ENCODE measurements at places on chromosomes 12 and 14.

GRCh38 chr14:92783813-92784431 lies 10.2 kb upstream of the GOLGA5 start:
- DNase-seq, result peak; percentile 60

GRCh38 chr12:29962276-29963035 lies 178.7 kb upstream of the TMTC1 start:
- no peak for DNase-seq

DNA sequence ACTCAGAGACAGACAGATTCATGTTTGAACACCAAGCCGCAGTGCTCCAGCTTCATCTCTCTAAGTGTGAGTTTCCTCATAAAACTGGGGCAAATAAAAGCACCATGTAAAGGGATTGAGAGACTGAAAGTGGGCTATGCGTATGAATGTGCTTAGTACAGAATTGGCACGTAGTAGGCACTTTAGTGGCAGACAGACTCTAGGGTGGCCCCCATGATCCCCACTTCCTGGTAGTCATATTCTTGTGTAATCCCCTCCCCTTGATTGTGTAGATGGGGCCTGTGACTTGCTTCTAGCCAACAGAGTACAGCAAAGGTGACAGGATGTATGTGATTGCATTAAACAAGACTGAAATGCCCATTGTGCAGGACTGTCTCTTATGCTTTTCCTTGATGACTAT lies 43.0 kb downstream of the DAO start:
- DNase-seq, result no peak

GRCh38 chr12:57896115-57896433 lies 45.3 kb upstream of the ATP23 start:
- DNase-seq, result no peak

GRCh38 chr12:108573317-108573716 lies 10.9 kb downstream of the ISCU start:
- no peak for DNase-seq

- DNase-seq, result peak; percentile 79
These were observed 5.7 kb upstream of the NOS1 start for GRCh38 chr12:117367006-117367638.

DNA sequence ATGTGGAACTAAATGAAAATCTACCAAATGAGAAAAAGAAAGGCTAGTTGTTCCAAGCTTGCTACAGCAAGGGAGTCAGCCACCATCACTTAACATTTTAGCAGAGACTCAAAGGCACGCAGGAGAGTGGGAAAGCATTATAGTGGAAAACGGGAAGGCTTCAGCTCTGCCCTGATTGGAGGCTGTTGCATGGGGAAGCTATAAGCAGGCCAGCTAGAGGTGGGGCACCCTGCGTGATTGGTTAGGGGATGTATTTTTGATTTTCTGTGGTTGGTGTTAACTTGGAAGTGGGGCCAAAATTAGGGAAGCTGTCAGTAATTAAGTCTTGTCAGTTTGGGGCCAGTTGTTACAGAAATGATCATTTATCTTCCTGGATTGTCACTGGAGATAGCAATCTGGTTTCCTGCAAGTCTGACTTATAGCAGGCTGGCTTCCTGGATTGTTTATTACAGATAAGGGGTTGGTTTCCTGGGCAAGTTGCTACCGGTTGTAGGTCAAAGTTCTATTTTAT lies 93.9 kb downstream of the FAR2 start:
- no peak for DNase-seq

DNA sequence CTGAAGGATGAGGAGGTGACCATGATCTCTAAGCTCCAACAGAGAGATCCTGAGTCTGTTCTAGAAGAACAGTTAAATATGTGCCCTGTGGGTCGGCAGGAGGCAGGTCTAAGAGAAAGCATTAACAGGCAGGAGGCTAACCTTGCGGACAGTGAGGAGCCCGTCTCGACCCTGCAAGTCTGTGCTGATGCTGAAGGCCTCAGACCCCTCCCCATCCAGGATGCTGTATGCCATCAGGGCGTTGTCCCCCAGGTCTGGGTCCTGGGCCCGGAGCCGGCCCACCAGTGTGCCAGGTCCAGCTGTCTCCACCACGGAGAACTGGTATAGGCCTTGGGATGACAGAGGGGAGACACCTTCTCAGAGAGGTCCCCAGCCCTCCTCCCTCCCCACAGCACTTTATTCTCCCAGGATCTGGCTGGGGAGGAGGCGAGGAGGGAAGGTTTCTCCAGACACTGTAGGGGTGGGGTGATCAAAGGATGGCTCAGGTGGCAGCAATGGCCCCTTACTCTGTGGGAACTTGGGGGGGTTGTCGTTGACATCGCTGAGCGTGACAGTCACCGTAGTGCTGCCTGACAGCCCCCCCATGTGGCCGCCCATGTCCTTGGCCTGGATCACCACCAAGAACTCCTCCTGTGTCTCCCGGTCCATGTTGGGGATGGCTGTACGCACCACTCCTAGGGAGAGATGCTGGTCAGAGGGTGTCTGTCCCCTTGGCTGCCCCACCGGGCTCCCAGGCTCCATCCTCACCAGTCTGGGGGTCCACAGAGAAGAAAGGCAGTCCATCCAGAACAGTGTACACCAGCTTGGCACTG lies 3.1 kb downstream of the CDH24 start:
- DNase-seq, result peak; percentile 67

DNA sequence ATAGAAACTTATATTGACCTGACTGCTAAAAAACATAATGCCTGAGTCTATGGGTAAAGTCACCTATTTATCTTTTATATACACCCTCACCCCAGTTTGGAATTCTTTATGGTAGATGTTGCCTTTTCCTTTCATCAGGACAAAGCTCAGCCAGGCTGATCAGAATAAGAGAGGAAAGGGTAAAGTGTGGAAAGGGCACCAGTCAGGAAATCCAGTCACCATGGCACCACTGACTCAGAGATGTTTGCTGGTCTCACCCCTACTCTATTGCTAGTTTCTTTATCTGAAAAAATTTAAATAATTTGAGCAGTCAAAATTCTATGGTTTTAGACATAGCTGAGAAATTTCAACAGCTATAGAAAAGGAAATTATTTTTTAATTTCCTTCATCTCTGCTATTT lies 49.2 kb upstream of the SSTR1 start:
- no peak for DNase-seq

GRCh38 chr14:104724407-104724980 lies 465 bp downstream of the ADSS1 start:
- no peak for DNase-seq

- no peak for DNase-seq
These were observed 1.5 kb downstream of the FSCB start for GRCh38 chr14:44505588-44505987.

DNA sequence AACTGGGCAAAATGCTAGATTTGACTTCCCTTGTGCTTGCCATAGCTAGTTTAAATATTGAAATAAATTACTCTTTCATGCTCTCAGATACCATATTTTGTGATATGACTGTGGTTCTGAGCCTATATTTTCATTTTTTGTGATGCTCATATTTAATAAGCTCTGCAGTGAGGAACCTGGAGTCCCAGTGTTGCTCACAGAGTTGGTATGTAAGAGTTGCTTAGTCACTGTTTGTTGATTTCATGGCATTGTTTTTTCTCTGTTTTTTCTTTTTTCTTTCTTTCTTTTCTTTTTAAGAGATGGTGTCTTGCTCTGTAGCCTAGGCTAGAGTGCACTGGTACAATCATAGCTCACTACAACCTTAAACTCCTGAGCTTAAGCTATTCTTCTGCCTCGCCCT lies 750.5 kb upstream of the TMEM132C start:
- DNase-seq, result no peak

GRCh38 chr12:18135509-18135908 lies 45.5 kb upstream of the RERGL start:
- no peak for DNase-seq

DNA sequence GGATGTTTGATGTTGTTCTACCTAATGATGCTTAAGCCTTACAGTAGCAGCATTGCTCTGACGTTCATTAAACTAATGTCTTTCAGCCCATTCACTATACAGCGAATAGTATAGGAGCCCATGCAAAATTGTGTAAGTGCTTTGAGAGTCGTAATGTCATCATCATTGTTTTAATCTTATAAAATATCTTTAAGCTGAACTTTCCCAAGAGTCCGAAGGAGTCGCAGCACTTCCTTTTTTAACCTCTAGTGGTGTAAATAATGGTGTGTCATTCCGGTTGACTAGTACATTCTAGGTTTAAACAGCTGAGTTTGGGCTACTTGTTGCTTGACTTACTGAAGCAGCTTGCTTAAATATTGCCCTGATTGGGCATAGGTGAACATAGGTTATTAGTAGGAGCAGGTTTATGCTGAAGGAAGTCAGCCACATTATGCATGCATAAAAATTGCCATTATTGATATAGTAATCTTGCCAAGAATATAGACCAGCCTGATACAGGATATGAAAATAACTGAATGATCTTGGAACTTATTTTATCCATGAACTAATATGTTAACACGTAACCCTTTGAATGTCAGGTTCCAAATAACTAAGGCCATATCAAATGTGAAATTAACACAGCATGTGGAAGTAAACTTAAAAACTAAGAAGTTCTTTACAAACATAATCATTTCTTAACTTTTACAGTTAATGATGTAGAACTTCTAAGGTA lies 2.6 kb downstream of the WNK1 start:
- DNase-seq, result peak; percentile 65

GRCh38 chr14:90400904-90401561 lies 4.2 kb downstream of the CALM1 start:
- DNase-seq, result no peak

GRCh38 chr12:563787-564298 lies 99.4 kb downstream of the NINJ2 start:
- DNase-seq, result no peak
